ENCODE measurements at places on chromosomes 6 and 20.

- peak; percentile 51 for ATAC-seq
Observed at GRCh38 chr6:97113170-97113569, 169.8 kb downstream of the MMS22L start.

DNA sequence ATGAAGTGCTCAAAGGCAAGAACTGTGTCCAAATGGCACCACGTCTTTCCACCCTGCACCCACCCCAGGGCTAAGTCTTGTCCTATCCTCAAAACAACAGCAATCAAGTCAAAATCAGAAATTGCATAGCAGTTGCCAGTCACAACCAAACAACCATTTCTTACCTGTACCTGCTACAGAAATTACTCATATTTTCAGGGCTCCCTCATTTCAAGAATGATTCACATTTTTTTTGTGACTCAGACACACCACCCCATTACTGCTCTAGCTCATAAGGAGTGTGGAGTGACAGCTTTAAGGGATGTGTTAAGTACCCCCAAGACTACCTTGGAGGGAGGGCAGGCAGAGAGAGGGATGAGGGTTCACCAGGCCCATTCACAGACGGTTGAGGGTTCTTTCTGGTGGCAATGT, 111.7 kb downstream of the TRERF1 start:
- peak; percentile 96 for ATAC-seq

- no peak for ATAC-seq
Observed at GRCh38 chr20:14581731-14582130, 244.3 kb upstream of the FLRT3 start.

GRCh38 chr20:48448666-48449600, 378.9 kb downstream of the PREX1 start:
- ATAC-seq = no peak

- no peak for ATAC-seq
Observed at GRCh38 chr6:140018588-140018987, 644.1 kb upstream of the CITED2 start.
